ENCODE measurements at places on chromosomes 16 and 17.

- peak; percentile 60 for DNase-seq
Measured at GRCh38 chr17:74864866-74865395, 5.2 kb upstream of the GRIN2C start.

GRCh38 chr17:64496348-64496785, 487 bp downstream of the POLG2 start:
- DNase-seq = no peak

DNA sequence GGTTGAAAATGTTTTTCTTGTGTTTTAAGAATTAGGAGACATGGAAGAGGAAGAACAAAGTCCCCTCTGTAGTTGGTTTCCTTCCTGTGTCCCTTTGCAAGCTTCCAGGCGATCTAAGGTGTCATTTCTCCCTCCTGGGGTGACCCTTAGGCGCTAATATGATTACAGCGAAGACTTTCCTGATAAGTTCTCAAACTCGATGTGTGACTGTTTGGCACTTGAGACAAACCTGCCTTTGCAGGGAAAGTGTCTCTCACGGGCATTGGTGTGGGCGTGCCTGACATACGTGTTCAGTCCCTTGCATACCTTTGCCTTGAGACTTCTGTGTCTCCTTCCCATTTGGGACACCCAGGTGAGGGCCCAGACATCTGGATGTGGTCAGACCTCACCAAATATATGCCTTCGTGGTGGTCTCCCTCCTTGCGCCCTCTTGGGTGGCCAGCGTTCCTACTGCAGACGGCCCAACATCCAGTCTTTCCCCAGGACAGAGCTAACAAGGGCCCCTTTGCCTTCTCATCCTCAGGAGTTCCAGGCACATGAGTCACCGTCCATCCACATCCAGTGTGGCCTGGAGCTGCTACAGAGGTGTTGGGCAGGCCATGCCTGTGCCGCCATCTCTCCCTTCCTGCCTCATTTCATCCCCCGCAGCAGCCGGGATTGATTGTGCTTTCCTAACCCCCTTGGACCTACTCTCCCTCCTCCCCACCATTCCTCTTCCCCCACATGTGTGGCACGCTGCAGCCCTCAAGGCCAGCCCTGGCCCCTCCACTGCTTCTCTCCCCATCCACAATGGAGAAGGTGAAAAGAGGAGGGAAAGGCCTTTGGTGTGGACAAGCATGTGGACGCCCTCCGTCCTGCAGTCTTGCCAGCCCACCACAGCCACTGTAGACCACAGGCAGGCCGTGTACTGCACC, 3.1 kb upstream of the JPT2 start:
- DNase-seq = no peak

DNA sequence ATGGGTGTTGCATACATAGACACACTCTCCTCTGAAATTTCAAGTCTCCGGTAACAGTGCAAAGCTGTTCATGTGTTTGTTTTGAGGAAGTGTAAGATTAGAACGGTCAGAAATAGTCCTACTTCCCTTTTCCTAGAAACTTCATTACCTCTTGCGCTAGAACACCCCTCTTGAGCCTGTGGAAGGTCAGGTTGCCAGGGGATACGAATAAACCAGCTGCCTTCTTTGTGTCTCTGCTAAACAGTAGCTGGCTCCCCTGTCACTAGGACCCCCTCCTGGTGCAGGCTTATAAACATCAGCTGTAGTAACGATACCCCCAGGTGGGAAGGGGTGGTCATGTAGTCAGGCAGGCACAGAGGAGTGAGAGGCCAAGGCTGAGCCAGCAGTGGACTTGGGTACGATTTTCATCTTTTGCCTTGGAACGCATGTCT, 113.4 kb upstream of the RCVRN start:
- no peak for DNase-seq

DNA sequence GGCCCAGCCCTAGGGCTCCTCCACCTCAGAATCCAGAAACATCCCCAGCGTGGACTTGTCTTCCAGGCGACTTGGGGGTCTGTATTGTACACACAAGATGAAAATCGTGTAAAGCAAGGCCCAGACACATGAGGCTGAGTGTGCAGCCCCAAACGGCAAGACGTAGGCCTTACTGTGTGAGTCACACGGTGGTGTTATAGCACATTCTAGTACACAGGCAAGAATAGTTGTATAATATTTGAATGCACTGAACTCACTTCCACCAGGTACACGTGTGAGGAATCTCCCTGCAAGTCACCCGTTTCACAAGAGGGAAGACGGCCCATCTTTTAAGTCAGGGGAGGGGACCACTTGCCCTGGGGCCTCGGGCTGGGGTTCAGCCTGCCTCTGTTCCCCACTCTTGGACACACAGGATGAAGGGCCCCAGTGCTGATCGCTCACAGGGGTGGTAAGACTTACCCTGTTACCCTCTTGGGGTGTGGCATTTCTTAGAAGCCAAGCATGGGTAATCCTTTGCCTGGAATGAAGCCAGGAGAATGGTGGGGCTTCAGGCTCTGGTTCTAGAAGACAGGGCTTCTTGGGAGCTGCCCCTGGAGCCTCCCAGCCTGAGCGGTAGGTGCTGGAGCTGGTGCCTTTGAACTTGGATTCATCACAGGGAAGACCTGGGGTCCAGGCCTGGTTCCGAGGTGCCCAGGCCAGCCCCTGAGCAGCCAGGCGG, 71.3 kb downstream of the SREBF1 start:
- no peak for DNase-seq

DNA sequence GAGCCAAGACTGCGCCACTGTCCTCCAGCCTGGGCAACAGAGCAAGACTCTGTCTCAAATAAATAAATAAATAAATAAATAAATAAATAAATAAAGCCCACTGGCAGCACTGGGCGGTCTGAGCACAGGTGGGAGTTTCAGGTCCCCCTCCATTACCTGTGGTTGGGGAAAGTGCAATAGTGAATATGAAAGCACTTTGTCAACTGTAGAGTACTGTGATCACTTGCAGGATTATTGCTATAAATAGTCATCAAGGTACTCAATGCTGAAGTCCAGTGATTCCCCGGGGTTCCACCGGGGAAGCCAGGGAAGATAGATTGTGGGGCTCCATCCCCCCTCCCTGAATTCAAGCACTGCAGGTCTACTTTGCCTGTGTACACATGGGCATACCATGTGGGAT, 42.7 kb upstream of the CPNE2 start:
- no peak for DNase-seq

DNA sequence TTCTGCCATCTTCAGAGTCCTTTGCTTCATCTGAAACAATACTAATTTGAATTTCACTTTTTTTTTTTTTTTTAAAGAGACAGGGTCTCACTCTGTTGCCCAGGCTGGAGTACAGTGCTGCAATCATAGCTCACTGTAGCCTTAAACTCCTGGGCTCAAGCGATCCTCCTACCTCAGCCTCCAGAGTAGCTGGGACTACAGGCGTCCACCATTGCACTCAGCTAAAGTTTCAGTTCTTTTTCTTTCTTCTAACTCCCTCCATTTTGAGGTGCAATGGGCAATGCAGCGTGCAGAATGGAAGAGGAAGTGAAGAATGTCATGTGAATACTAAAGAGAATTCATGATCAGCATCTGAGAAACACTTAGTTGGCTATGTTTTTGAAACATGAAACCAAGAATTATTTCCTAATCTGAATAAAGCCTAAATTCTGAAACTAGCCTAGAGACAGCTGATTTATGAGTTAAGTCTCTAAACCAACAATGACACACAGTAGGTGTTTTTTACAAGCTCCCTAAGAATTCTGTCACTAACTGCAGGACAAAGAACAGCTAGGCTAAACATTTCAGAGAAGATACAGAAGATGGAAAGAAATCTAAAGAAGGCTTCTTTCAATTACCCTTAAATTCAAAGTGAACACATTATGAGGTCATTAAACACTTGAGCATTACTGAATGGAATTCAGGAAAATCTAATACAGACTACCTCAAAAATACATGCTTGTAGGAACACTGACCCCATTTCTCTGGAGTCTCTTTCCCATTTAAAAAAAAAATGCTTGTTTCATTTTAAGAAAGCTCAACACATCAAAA, 21.0 kb downstream of the SNN start:
- DNase-seq = no peak

GRCh38 chr17:29726715-29727252, 104.1 kb upstream of the CORO6 start:
- DNase-seq = no peak

DNA sequence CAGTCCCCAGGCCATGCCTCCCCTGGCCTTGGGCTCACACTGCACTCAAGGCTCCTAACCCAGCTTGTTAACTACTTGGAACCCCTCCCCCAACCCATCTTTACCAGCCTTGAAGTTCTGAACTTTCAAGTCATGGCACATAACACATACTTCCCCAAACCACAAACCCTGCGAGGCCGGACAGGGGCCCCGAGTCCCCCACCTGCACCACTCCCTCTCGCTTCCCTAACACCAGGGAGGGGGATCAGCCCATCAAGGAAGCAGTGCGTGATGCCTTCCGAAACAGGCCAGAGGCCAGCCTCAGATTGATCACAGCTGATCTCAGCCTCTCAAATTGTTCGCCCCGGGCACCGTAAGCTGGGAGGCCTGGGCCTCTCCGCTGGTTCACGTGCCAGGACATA, 3.0 kb upstream of the NLRC3 start:
- DNase-seq = no peak

DNA sequence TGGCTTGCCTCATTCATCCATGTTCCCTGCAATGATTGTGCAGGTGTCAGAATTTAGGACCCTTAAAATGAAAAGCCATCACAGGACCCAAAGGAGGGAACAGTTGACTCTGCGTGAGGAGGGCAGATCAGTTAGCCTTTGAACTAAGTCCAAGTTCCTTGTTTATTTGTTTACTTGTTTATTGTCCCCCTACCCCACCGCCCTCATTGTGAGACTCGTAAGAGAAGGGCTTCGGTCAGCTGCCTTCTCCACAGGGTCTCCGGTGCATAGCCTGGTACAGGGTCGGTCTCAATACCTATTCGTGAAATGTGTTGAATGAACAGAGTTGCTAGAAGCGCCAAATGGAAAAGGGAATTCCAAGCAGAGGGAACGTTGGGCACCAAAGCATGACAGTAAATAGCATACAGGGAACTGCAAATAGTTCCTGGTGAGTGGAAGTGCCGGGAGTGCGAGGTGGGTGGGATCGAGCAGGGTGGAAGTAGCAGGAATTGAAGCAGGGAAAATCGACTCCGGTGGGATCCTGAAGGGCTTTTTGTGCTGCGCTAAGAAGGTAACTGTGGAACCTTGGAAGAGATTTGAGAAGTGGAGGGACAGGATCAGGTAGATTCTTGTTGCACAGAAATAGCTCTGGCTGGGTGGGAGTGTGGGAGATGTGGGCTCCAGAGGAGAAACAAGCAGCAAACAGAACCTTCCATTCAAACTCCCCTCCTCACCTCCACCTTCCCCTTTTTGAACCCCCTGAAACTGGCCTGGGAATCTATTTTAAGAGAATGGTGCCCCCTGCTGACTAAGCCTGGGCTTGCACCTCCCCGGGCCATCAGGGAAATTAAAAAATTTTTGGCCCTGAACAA, 12.7 kb downstream of the SLC35B1 start:
- DNase-seq = peak; percentile 56

DNA sequence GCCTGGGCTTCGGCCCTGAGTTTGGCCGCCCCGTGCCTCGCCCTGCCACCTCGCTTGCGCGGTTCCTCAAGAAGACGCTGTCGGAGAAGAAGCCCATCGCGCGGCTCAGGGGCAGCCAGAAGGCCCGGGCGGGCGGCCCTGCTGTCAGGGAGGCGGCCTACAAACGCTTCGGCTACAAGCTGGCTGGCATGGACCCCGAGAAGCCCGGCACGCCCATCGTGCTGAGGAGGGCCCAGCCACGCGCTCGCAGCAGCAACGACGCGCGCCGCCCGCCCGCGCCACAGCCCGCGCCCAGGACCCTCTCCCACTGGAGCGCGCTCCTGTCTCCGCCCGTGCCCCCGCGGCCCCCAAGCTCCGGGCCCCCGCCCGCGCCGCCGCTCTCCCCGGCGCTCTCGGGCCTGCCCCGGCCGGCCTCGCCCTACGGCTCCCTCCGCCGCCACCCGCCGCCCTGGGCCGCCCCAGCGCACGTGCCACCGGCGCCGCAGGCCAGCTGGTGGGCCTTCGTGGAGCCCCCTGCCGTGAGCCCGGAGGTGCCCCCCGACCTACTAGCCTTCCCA, 12.0 kb downstream of the MYO15A start:
- no peak for DNase-seq

DNA sequence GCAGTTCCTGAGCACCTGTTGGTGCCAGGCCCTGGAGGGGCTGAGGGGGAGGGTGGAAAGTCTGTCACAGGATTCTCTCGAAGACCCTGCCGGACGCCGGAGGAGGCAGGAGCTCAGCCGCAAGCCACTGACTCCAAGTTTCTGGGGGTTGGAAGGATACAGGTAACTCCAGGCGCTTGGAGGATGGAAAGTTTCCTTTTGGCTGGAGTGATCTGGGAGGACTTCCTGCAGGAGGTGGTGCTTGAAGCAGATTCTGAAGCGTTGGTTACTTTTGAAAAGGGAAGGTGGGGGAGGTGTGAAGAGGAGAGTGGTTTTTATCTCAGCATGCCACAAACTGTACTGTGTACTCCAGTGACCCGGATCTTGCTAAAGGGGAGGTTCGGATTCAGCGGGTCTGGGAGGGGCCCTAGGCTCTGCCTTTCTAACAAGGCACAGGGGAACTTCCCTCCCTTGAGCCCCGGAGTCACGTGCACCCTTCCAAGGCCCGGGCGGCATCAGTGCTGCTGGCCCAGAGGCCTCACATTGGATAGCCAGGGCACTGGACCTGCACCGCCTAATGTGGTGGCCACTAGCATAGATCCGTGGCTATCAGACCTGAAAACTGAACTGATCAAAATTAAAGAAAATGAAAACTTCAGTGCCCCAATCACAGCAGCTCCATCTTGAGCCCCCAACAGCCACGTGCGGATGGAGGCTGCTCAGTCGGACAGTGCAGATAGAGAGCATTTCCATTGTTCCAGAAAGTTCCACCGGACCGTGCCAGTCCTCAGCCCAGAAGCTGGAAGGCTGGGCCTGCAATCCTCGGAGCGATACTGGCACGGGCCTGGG, 42.2 kb upstream of the GSE1 start:
- DNase-seq = no peak

DNA sequence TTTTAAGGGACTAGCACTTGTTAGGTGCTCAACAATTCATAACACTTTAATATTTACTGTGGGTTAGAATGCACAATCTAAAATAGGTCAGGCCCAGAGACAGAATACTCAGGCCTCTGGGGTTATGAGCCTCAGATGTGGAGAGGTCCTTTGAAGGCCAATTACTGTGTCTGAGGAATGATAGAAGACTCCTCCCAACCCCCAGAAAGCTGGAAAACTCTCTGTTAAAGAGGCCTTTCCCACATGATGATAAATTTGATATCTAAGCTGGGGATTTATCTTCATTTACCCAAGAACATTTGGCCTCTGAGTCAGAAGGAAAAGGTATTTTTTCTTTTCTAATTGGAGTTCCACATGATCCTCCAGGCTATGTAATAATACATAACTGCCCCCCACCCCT, 41.1 kb upstream of the MMD start:
- no peak for DNase-seq

GRCh38 chr17:17667947-17668346, 13.3 kb upstream of the RAI1 start:
- no peak for DNase-seq

All from T-helper 2 cell treated with Interferon-gamma antibody and Interleukin-4, amounts not matched to agents 5 μg/mL and 100 μg/mL, for 36 hours (primary cell).